ENCODE measurements at places on chromosomes 11 and 22. TPM values are rescaled to one million over a fixed set of nuclear protein-coding genes. Genes with fewer than 3 reads are reported as not detected.

Gene SGSM1
- total RNA-seq: 3.7 TPM

Gene TMPRSS13
- total RNA-seq: 1.2 TPM

GRCh38 chr11:67113231-67113721 is 5.8 kb upstream of the KDM2A start:
- no peak for DNase-seq

DNA sequence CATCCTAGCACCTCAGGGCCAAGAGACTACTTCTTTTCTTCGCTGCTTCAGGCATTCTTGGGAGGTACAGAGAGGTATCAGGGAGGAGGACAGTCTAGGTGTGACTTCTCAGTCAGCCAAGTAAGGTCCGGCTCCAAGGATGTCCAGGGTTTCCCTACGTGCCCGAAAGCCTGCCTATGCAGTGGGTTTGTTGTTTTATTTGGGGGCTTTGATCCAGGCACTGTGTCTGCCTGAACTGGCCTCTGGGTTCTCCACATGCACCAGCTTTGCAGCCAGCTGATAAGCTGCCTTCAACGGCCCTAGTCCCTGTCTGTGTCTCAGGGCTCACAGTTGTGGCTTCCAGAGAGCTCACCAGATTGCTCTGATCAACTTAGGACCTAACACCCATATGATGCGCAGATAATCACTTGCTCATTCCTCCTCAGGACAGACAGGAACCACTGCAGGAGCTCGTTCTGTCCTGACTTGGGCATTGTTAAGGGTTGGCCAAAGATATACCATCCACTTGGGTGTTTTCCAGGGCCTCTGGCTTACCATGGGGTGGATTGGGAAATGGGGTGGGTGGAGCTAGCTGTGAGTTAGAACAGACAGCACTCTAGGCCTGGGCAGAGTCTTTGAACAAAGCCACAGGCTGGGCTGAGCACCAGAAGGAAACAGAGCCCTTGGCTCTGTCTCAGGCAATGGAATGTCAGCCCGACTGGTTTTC is 45.5 kb upstream of the CRYBB3 start:
- peak; percentile 89 for DNase-seq

Gene BIRC3
- total RNA-seq: 18.1 TPM

DNA sequence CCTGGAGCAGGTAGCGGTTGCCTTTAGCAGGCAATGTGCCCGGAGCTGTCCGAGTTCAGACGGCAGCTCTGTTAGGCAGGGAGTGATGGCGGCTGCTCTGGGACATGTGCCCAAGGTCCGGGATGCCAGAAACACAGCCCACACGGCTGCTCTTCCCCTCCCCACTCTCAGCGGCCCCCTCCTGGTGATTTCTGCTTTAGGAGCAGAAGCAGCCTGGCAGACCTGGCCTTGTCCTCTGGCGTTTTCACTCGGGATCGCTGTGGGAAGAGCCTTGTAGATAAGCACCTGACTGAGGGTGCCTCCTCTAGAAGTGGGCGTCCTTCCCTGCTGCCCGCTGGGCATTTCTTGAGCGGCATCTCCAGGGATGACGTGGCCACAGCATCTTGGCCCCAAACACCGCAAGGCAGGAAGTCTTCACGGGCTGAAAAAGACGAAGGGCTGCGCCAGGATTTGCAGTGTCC is 392.2 kb downstream of the TBC1D22A start:
- DNase-seq: peak; percentile 50

- DNase-seq: peak; percentile 48
Observed at GRCh38 chr11:67118181-67118766, 789 bp upstream of the KDM2A start.

- no peak for DNase-seq
Observed at GRCh38 chr11:15825976-15826650, 530.2 kb downstream of the SOX6 start.

GRCh38 chr11:104967534-104968354 is 630 bp downstream of the CASP4 start:
- DNase-seq: no peak

DNA sequence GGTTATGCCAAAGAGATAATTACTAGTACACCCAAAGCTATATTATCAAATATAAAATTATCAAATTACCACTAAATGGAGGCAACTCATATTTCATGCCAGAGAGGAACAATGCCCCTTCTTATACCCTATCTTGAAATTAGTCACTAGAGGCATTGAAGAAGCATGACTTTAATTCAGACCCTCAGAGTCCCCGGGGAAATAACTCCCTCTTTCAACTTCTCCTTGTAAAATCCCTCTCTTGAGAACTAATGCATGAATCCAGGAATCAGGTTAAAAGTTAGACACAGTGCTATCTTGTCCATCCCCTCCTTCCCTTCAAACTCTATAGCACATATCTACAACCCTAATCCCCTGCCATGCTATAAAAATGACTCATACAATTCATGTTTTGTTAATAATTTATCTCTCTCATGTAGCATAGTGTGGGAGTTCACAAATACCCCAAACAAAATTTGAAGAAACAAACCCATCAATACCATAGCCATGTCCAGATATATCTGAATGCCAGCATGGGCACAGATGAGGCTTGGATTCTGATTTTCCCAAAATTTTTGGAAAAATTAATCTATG is 665.4 kb downstream of the KCNA4 start:
- no peak for DNase-seq

DNA sequence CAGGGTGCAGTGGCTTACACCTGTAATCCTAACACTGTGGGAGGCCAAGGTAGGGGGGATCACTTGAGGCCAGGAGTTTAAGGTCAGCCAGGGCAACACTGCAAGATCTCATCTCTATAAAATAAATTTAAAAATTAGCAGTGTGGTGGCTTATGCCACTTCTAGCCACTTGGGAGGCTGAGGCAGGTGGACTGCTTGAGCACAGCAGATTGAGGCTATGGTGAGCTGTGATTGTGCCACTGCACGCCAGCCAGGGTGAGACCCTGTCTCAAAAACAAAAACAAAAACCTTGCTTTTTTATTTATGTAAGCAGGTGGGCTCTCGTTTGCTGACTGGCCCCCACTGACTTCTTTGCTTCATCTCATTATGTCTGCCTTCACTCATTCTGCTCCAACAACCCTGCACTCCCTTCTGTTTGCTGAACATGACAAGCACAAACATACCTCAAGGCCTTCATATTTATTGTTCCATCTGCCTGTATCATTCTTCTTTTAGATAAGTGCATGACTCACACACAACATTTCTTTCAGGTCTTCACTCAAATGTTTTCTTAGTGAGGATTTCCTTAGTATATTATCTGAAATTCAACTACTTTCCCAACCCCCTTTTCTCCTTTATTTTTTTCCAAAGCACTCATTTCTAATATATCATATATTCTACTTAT is 32.4 kb upstream of the CLNS1A start:
- DNase-seq: no peak

DNA sequence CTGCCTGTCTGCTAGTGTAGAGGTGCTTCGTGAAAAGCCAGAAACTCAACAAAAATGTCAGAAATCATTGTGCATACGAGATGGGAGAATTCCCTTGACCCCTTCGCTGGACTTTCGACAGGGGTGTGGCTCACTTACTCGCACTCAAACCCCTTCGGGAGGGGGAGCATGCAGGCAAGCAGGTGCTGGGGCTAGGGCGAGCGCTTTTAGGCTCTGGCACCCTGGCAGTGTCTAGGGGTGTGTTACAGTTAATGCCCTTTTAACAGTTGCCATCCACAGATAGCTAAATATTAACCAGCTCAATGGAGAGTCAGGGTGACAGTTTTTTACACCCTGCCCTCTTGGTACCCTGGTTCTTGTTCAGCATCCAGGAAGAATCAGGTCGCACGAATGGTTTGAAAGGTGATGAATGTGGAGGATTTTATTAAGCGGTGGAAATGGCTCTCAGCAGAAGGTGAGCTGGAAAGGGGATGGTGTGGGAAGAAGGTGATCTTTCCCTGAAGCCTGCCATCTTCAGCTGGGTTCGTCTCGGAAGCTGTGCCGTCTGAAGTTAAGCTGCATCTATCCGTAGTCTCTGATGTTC is 59.6 kb upstream of the SHANK2 start:
- DNase-seq: peak; percentile 18

- DNase-seq: no peak
Observed at GRCh38 chr11:128904656-128905344, 13.6 kb downstream of the KCNJ5 start.

Measured in stomach (tissue), 19 donors.